ENCODE measurements at places on chromosomes 2 and 18.
A peak's percentile ranks its signal among the peaks of the same experiment; 100 is the strongest.

- peaks cover 20% of the 10 kb centered on the region for H3K4me1 ChIP-seq
- H3K27me3 ChIP-seq, result no peaks in the 10 kb centered on the region
- DNase-seq, result no peak
These were observed 5.9 kb upstream of the RALB start for GRCh38 chr2:120246546-120247300.

- DNase-seq, result no peak
- H3K4me3 ChIP-seq, result no peak overlapping the region
- H3K4me1 ChIP-seq, result no peaks in the 10 kb centered on the region
- H3K27me3 ChIP-seq, result no peaks in the 10 kb centered on the region
These were observed 137.9 kb upstream of the CXCR4 start for GRCh38 chr2:136255648-136256461.

DNA sequence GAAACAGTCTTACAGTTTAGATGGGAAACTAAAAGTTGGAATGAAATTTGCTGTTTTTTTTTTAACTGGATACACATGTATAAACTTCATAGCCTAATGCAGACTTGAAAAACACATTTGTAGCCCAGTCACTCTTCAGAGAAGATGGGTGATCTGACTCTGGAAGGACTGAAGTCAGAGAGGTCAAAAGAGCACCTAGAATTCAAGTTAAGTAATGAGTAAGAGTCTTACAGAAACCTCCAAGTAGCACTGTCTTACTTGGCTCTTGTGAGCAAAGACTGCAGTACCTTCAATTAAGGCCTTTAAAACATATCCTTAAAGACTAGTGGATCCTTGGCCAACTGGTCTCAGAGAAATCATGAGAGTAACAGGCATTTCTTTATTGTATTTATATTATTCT is 41.9 kb downstream of the TRAPPC8 start:
- H3K4me1 ChIP-seq, result no peaks in the 10 kb centered on the region
- no peak for DNase-seq
- H3K4me3 ChIP-seq, result no peak overlapping the region
- no peaks in the 10 kb centered on the region for H3K36me3 ChIP-seq
- H3K27me3 ChIP-seq, result no peaks in the 10 kb centered on the region
- no peak overlapping the region for H3K27ac ChIP-seq

DNA sequence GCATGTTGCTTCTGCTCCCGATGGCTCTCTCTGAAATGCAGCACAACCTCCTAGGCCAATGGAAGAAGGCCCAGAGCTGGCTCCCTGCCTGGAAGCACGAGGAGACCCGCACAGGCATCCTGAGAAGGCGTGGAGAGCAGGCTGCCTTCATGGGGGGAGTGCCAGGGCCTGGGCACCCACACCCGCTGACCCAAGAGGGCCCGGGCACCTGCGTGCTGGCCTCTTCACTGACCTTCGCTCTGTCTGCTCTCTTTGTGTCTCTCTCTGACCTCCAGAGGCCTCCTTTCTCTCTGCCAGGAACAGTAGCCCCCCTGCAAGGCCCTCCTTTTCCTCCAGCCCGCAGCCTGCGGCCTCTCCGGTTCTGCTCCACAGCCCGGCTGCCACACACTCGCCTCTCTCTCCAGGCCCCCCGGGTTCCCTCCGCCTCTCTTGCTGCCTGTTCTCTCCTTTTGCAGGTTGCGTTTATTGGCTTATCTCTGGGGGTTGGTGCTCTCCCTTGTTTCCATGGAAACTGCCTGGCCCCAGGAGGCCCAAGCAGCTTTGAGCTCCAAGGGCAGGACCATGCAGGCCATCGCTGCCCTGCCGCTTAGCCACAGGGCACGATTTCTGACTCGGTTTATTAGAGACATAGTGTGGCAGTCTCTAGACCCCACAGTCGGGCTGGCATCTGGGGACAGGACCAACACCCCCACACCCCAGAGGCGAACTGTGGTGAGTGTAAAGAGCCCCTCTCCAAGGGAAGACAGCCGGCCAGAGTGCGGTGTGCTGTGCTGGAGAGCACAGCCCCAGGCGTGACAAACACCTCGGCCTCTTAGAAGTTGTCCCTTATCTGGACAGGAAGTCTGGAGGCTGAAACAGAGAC is 1.7 kb downstream of the MZT2B start:
- no peaks in the 10 kb centered on the region for H3K36me3 ChIP-seq
- H3K27ac ChIP-seq, result peak overlapping the region; percentile 97
- H3K27me3 ChIP-seq, result no peaks in the 10 kb centered on the region
- peaks cover 21% of the 10 kb centered on the region for H3K4me1 ChIP-seq

- peak overlapping the region; percentile 27 for H3K27ac ChIP-seq
- H3K36me3 ChIP-seq, result no peaks in the 10 kb centered on the region
- H3K4me3 ChIP-seq, result no peak overlapping the region
- peaks cover 9% of the 10 kb centered on the region for H3K4me1 ChIP-seq
These were observed 56.6 kb downstream of the LCLAT1 start for GRCh38 chr2:30503695-30504052.

DNA sequence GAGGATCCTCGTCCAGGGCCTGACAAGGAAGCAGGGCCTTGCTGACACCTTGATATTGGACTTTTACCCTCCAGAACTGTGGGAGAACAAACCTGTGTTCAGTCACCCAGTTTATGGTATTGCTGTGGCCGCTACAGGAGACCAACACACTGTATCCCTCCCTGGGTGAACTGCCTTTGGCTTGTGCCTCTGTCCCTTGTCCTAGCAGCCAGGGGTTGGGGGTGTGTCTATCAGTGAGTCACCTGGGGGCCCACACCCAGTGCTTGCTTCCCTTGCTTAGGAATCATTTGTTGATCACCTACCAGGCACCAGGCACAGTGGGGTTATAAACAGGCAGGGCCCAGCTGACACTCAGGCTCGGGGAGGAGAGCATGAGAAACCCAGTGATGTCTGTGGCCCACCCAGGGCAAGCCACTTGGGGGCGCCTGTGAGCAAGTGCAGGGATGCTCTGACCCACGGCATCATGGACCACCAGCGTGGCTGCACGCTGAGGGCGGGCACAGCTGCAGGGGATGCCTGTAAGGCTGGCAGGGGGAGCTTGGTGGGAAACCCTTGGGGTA is 17.1 kb downstream of the TMEM185B start:
- no peaks in the 10 kb centered on the region for H3K27me3 ChIP-seq
- H3K36me3 ChIP-seq, result no peaks in the 10 kb centered on the region
- no peak overlapping the region for H3K4me3 ChIP-seq
- H3K27ac ChIP-seq, result no peak overlapping the region
- DNase-seq, result peak; percentile 67
- H3K4me1 ChIP-seq, result no peaks in the 10 kb centered on the region
